ENCODE measurements at places on chromosomes 3 and 15. TPM values are rescaled to one million over a fixed set of nuclear protein-coding genes. Genes with fewer than 3 reads are reported as not detected.
A peak's percentile ranks its signal among the peaks of the same experiment; 100 is the strongest.

The TMCO5A gene
- total RNA-seq, result not detected

The PLSCR4 gene
- total RNA-seq, result 2.4 TPM

The COL6A5 gene
- total RNA-seq, result 0.32 TPM

- no peak for DNase-seq
Measured at GRCh38 chr3:14814411-14814871, 4.3 kb upstream of the FGD5 start.

DNA sequence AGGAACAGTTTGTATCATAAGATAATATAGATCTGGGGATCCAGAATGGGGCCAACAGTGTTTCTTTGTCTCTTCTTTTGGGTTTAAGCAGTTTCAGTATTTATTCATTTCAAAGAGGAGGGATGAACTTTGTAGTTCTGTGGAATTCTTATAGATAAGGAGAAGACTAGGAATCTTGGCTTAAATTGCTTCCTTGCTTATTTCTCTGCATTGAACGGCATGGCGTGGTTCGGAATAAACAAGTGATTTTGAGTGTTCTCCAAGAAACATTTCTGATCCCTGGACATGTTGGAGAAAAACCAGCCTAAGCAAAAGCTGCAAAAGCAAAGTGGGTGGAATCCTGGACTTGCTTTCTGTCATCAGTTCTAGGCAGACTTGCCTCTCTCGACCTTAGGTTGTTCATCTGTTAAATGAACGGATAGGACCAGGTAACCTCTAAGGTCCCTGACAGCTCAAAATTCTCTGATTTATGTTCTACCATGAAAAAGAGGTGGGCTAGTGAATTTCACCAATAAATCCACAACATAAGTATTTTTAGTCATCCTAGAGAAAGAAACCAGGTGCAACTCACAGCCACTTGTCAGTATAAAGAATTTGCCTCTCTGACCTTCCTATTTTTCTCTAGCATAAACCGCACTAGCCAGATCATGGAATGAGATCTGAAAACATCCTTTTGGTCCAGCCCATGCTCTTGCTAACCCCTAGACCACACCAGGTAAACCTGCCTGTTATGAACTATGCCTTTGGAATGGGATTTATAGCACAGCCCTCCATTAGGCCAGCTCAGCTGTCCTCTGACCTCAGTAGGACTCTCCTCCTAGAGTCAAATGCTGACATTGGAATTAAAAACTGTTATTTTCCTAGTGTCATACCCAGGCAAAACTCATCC, 78.8 kb downstream of the CLDN11 start:
- no peak for DNase-seq

DNA sequence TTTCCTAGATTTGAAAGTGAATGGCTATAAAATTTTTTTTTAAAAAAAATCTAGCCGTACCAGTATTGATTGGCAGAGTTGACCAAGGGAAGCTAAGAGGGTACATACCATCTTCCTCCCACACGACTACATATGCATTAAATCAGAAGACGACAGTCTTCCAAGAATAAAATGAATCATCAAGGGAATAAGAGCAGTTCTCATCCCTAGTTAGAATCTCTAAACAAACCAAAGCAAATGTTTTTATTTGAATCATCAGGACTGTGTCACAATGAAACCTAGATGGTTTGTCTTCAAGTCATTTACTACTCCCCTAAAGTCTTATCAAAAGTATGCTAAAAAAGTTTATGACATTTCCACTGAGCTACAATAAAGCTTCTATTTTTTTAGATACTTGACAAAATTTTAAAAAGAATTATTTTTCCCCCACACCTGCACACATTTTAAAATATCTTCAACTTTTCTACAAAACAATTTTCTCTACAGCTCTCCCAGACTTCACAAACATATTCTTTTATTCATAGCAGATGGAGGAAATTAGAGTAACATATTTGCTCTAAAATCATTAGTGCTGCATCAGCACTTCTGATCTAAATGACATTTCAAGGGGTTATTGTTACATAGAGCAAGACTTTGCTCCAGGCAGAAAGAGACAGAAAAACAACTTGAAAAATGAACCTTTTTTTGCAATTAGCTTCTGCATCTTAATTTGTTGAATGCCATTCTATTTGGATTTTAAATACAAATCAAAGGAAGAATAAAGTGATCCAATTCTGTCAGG, 547.1 kb downstream of the FHIT start:
- DNase-seq, result no peak

GRCh38 chr15:79192462-79193036, 90.0 kb upstream of the ANKRD34C start:
- no peak for DNase-seq

GRCh38 chr15:76162784-76163456, 103.1 kb downstream of the TMEM266 start:
- no peak for DNase-seq

- DNase-seq, result peak; percentile 48
Measured at GRCh38 chr3:111691293-111691909, 96.3 kb upstream of the ZBED2 start.
